Cortex of kidney (tissue), 1 donor: ENCODE measurements at places on chromosomes 11 and 22.

GRCh38 chr11:67452141-67452952 lies at the start of gene GPR152:
Gene GPR152 (minus strand): TSS chr11:67452729. CDS start chr11:67452724, 5 bp downstream.
- no peak for DNase-seq

DNA sequence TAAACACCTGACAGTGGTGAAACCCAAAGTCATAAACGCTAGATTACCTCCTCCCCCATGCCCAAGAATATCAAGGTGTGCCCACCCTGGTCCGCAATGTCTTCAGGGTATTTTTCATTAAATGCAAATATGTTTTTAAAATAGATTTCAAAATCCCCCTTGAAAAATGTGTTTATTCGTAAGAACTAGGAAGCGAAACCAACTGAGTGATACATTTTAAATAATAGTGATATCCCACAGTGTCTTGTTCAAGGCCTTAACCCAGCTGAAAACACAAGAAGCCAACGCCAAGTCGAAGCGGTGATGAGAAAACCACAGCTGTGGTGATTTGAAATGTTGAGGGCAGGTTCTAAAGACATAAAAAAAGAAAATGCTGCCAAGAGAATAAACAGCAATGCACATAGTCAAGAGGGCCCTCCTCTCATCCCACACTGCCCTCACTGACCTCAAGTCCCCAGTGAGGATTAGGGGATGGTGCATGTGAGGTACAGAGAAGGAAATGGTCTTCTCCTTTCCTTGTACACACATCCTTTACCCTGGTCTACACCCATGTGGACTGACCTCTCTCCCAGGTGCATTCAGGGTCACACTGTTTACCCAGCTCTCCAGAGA lies 25.5 kb downstream of the KCNJ1 start:
- no peak for DNase-seq

GRCh38 chr11:27139742-27140367 lies 99.2 kb downstream of the BBOX1 start:
- DNase-seq: no peak

- no peak for DNase-seq
These were observed 51.2 kb upstream of the ARHGAP20 start for GRCh38 chr11:110763249-110764011.

DNA sequence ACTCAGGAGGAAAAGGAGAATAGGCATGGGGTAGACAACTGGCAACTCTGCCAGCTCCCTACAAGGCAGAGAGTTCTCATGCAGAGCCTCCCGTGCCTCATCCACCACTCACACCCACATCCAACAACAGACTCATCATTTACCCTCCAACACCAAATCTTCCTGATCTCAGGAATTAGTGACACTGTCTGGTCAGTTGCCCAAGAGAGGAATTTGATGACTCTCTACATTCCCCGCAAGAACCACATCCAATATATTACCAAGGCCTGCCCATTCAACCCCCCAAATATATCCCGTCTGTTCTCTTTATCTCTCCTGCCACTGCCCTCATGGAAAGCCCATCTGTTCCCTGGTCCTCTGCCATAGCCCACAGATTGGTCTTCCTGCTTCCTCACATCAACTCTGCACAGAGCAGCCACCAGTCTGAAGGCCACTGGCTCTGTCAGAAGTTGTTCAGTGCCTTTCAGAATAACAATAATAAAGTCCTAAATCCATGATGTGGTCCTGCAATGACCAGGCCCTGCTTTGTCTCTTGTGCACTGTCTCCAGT lies 57.5 kb upstream of the CD82 start:
- no peak for DNase-seq

DNA sequence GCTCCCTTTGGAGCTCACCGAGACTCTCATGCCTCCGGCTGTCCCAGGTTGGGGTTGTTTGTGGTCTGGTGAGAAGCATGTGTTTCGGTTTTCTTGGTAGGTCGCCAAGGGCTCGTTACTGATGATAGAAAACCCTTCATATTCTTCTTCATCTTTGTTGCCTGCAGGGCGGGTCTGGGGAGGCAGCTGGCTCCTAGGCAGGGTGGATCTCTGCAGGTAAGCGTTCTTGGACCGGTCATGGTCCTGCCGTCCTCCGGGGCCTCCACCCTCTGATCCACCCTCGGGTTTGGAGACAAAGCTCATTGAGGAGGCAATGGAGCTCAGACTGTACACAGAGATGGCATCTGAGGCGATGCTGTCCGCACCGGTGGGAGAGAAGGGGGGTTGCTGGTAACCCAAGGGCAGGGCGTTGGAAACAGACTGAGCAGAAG lies 64.3 kb upstream of the PITPNB start:
- DNase-seq: no peak

DNA sequence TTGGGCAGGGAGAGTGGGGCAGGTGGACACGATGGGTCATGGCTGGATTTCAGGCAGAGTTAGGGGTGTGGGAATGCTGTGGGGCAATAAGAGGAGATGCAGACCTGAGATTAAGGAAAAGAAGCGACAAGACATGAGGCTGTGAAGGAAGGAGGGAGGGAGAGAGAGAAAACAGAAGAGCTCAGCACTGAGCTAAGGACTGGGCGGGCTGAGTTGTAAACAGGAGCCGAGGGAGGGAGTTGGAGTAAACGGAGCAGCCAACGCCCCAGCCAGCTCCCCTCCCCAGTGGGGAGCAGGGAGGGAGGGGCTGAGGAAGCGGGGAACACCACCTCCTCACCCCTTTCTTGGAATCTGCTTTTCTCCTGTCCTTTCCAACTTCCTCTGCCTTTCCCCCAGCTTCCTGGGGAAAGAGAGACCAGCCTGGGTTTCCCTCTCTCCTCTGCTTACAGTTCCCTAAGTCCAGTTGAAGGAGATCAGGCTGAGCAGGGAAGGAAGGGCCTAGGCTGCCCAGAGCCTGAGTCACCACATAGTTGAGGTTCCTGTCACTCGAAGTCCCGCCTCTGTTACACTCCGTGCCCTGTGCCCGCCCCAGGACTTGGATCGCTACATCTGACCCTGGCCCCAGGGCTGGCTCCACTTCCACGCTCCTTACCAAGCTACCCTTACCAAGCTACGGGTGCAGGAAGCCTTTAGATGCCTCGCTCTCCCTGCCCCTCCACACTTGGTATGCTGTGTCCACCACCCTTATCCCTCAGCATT lies 6.7 kb upstream of the AHNAK start:
- no peak for DNase-seq

DNA sequence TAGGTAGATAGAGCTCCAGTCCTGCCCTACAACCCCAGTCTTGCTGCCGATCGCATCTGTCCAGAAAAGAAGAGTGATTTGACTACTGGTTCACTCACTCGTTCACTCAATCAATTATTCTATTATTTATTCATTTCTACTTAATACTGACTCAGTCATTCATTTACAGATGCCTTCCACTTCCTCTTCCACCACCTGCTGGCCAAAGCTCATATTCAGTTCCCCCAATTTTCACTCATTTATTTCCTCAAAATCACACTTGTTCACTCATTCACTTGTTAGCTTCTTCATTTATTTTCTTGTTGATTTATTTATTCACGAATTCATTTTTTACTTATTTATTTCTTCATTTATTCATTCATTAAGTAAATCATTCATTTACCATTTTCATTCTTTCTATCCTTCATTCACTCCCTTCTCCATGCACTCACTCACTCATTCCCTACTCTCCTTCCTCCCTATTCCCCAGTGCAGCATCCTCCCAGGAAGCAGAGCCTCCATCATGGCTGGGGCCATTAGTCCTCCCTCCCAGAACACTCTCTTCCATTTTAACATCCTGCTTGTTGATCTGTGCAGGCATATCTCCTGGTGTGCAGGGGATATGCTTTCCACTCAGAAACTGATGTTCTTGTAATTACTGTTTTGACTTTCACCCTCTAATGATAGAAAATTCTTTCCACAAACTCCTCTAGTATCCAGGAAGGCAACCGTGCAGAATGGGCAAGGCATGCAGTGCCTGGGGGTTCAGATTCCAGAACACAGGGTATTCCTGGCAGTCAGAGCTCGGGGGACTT lies 281.0 kb downstream of the TENM4 start:
- no peak for DNase-seq

GRCh38 chr11:76030968-76031590 lies 175.2 kb downstream of the WNT11 start:
- DNase-seq: no peak

DNA sequence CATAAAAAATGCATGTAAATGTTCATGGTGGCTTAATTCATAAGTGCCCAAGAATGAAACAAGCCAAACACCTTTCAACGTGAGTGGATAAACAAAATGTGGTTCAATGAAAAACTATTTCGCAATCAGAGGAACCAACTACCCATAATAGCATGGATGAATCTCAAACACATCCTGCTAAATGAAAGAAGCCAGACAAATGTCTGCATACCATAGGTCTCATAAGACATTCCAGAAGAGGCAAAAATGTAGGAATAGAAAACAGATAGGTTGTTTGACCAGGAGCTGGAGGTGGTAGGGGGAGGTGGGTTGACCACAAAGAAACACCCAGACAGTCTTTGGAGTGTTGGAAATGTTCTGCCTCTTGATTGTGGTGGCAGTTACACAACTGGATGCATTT lies 13.2 kb upstream of the OSBPL5 start:
- DNase-seq: no peak

DNA sequence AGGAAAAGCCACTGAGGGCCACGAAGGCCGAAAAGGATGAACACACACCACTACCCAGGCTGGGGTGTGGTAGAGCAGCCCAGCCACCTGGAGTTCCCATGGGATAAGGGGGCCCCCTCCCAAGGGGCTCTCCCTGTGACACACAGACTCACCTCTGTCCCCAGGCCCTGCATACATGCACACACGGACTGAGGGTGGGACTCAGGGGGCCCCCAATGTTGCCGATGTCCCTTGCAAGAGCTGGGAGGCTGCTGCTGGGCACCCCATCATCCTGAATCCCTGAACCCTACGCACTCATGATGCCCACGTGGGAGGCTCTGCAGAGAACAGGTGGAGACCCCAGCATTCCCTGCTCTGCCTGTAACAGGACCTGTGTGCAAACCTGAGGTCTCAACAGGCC lies 14.5 kb downstream of the SHANK2 start:
- no peak for DNase-seq

DNA sequence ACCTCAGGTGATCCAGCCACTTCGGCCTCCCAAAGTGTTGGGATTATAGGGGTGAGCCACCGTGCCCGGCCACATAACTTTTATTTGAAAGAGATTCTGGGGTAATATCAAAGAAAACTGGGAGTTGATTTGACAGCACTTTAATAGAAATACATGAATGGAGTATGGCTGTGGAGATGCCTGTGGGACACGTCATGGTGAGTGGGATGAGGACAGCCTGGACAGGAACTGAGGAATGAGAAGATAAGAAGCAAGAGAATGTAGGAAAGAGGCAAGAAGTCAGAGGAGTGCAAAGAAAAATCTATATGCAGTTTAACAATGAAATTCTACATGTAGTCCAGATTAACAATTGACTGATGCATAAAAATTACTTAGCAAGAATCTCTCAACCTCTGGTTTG lies 31.0 kb downstream of the SLC22A6 start:
- DNase-seq: no peak

DNA sequence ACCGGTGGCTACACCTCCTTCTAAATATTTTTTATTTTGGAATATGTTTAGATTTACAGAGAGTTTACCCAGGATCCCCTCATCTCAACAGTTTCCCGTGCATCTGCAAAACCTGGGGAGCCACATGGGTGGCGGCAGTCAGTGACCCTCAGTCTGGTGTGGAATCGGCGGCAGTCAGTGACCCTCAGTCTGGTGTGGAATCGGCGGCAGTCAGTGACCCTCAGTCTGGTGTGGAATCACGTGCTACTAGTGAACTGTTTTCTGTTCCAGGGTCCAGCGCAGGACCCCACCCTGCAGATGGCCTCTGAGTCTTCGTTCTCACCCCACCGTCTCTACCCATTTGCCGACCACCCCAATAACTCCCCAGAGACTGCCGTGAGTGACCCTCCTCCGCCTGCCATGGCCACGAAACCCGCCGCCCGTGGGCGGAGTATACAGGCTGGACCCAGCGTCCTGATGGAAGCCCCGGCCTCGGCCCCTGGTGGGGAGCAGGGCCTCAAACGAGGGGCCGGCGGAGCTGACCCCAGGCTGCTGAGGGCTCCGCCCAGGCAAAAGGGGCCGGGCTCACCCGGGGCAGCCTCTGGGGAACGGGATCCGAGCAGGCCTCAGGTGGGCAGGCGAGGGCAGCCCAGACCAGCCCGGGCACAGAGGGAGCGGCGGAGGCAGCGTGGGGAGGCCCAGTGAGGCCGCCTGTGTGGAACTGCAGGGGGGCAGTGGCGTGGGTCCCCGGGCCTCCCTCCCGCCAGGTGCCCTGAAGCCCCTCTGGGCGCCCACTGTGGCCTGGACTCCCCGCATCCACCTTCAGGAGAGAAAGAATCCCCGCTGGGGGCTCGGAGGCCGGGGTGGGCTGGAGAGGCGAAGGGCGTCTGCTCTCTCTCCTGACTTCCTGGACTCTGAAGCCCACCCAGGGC lies 2.5 kb downstream of the IL17REL start:
- DNase-seq: no peak

GRCh38 chr11:27234043-27234668 lies 128.9 kb downstream of the CCDC34 start:
- no peak for DNase-seq

DNA sequence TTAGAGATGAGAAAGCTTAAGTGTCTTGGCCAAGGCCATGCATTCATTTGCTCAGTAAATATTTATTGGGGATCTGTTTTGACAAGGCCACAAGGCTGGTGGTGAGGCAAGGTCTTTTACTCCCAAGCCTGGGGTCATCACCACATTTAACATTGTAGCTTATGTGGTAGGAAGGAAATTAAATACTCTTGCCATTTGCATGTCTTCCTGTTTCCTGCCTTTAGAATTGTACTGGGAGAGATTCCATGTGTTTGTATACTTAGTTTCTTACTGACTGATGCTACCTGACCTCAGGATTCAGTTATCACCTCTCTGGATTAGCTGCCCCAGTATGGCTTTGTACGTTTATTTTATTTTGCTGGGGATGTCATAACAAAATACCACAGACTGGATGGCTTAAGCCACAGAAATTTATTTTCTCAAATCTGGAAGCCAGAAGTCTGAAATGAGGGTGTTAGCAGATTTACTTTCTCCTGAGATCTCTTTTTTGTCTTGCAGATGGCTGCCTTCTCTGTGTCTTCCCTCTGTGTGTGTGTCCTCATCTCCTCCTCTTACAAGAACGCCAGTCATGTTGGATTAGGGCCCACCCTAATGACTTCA lies 44.8 kb downstream of the SPECC1L start:
- no peak for DNase-seq

GRCh38 chr22:17093081-17093480 lies 8.3 kb downstream of the IL17RA start:
- no peak for DNase-seq

GRCh38 chr11:113681282-113681681 lies 24.8 kb downstream of the TMPRSS5 start:
- DNase-seq: no peak
